Mesothelial cell of epicardium (in vitro differentiated cells): ENCODE measurements at places on chromosomes 16 and 17.
A peak's percentile ranks its signal among the peaks of the same experiment; 100 is the strongest.

- peaks cover 1% of the 10 kb centered on the region for H3K36me3 ChIP-seq
- H3K4me3 ChIP-seq = peak within 1 kb of the TSS; percentile 81
- H3K27ac ChIP-seq = no peak within 1 kb of the TSS
- DNase-seq = peak; percentile 88
- peaks cover 20% of the 10 kb centered on the region for H3K4me1 ChIP-seq
Measured at GRCh38 chr16:71626018-71626857, at the start of gene MARVELD3. Gene MARVELD3 (plus strand): TSS chr16:71626184. CDS start chr16:71626230, 46 bp downstream.

GRCh38 chr17:5587438-5588032, 3.2 kb upstream of the NLRP1 start:
- H3K36me3 ChIP-seq = no peaks in the 10 kb centered on the region
- H3K4me3 ChIP-seq = no peak overlapping the region

GRCh38 chr17:19411631-19412030, 599 bp downstream of the RNF112 start:
- no peaks in the 10 kb centered on the region for H3K36me3 ChIP-seq
- peaks cover 19% of the 10 kb centered on the region for H3K4me1 ChIP-seq
- H3K4me3 ChIP-seq = no peak overlapping the region
- DNase-seq = no peak
- no peak overlapping the region for H3K27ac ChIP-seq

- no peaks in the 10 kb centered on the region for H3K36me3 ChIP-seq
- peak overlapping the region; percentile 57 for H3K27ac ChIP-seq
- H3K4me3 ChIP-seq = peak overlapping the region; percentile 22
- no peak for DNase-seq
- peaks cover 23% of the 10 kb centered on the region for H3K4me1 ChIP-seq
- H3K27me3 ChIP-seq = no peaks in the 10 kb centered on the region
Measured at GRCh38 chr17:83053739-83054451, 25.5 kb upstream of the METRNL start.

- H3K36me3 ChIP-seq = no peaks in the 10 kb centered on the region
- no peak for DNase-seq
- no peaks in the 10 kb centered on the region for H3K4me1 ChIP-seq
Measured at GRCh38 chr17:34763728-34764665, 184.6 kb downstream of the TMEM132E start.

- no peak for DNase-seq
- H3K4me3 ChIP-seq = no peak overlapping the region
- H3K36me3 ChIP-seq = peaks cover 2% of the 10 kb centered on the region
- H3K27me3 ChIP-seq = peaks cover under 1% of the 10 kb centered on the region
Measured at GRCh38 chr16:31875928-31876547, 2.4 kb downstream of the ZNF267 start.

DNA sequence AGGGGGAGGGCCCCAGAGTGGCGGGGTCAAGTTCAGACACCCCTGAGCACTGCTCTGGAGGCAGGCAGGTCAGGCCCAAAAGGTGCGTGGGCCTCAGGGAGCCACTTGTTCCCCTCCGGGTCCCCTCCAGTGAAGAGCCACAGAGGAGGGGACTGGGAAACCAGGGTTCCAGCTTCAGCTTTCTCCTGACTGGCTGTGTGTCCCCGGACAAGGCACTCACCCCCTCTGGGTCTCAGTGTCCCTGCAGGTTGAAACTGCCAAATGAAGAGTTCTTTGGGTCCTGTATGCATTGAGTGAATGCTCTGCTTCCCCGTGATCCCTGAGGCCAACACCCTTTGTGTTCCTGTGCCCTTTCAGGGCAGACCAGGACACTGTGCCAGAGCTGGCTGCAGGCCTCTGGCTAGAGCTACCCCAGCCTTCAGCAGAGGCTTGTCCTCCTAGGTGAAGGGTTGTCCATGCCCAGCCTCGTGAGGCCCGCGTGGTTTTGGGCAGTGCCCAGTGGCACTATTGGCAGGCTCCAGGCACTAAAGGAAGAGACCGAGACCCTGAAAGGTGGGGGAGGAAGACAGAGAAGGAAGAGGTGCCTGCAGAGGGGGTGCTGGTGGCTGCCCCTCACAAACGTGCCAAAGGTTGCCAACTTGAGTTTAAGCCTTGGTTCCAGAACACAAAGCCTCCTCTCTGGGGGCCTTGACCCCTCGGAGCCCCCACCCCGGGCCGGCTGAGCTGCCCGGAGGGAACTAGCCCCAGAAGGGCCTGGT, 13.3 kb upstream of the WNT3 start:
- H3K27ac ChIP-seq = peak overlapping the region; percentile 61
- H3K4me3 ChIP-seq = no peak overlapping the region
- peaks cover 24% of the 10 kb centered on the region for H3K4me1 ChIP-seq
- no peak for DNase-seq
- no peaks in the 10 kb centered on the region for H3K36me3 ChIP-seq

- no peak overlapping the region for H3K4me3 ChIP-seq
- no peak overlapping the region for H3K27ac ChIP-seq
- H3K27me3 ChIP-seq = no peaks in the 10 kb centered on the region
- H3K4me1 ChIP-seq = no peaks in the 10 kb centered on the region
- no peaks in the 10 kb centered on the region for H3K36me3 ChIP-seq
Measured at GRCh38 chr16:35795361-35796029, 2336.1 kb downstream of the TP53TG3F start.

- H3K36me3 ChIP-seq = no peaks in the 10 kb centered on the region
- H3K27ac ChIP-seq = no peak overlapping the region
- H3K4me3 ChIP-seq = no peak overlapping the region
Measured at GRCh38 chr16:82236875-82237274, 66.9 kb upstream of the MPHOSPH6 start.

DNA sequence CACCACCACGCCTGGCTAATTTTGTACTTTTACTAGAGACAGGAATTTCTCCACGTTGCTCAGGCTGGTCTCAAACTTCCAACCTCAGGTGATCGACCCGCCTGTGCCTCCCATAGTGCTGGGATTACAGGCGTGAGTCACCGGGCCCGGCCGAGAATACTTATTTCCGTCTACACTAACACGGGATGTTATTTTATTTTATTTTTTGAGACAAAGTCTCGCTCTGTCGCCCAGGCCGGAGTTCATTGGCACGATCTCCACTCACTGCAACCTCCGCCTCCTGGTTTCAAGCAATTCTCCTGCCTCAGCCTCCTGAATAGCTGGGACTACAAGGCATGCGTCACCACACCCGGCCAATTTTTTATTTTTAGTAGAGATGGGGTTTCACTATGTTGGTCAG, 9.5 kb upstream of the PDXDC1 start:
- peaks cover 29% of the 10 kb centered on the region for H3K27me3 ChIP-seq
- DNase-seq = no peak
- H3K4me1 ChIP-seq = no peaks in the 10 kb centered on the region
- H3K36me3 ChIP-seq = no peaks in the 10 kb centered on the region

GRCh38 chr16:840561-841454, 40.3 kb upstream of the GNG13 start:
- H3K27me3 ChIP-seq = no peaks in the 10 kb centered on the region
- H3K36me3 ChIP-seq = no peaks in the 10 kb centered on the region
- no peak overlapping the region for H3K27ac ChIP-seq
- H3K4me1 ChIP-seq = no peaks in the 10 kb centered on the region
- no peak for DNase-seq

DNA sequence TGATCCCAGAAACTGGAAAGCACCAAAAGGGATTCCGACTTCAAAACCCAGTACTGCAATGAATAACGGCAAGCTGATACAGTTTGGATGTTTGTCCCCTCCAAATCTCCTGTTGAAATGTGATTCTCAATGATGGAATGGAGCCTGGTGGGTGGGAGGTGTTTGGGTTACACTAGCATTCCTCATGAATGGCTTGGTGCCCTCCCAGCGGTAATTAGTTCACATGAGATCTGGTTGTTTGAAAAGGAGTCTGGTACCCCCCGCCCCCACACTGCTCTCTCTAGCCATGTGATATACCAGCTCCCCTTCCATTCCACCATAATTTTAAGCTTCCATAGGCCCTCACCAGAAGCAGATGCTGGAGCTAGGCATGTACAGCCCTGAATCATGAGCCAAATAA, 40.1 kb downstream of the RANBP10 start:
- DNase-seq = no peak
- peak overlapping the region; percentile 18 for H3K27ac ChIP-seq
- H3K4me3 ChIP-seq = no peak overlapping the region
- no peaks in the 10 kb centered on the region for H3K27me3 ChIP-seq
- peaks cover 6% of the 10 kb centered on the region for H3K4me1 ChIP-seq

DNA sequence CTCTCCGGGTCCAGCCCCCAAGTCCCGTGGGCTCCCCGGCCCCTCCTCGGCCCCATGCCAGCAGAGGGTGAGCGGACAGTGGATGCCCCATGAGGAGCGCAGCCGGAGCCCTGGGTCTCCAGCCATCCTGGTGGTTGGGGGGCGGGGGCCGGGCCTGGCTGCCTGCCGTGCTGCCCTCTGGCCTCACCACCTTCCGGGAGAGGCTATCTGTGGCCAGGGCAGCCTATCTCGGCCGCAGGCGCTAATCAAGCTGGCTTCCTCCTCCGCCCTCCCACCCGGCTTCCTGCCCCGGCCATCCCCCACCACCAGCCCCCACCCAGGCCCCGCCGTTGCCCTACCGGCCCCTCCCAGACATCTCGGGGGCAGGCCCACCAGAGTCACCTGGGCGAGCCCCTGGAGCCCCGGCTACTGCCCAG, 46.8 kb downstream of the ZFPM1 start:
- no peaks in the 10 kb centered on the region for H3K27me3 ChIP-seq
- peaks cover 2% of the 10 kb centered on the region for H3K36me3 ChIP-seq
- no peak for DNase-seq
- H3K27ac ChIP-seq = no peak overlapping the region
- no peak overlapping the region for H3K4me3 ChIP-seq
- peaks cover 29% of the 10 kb centered on the region for H3K4me1 ChIP-seq

- H3K4me1 ChIP-seq = peaks cover 14% of the 10 kb centered on the region
- no peak overlapping the region for H3K27ac ChIP-seq
- H3K36me3 ChIP-seq = peaks cover 15% of the 10 kb centered on the region
- no peaks in the 10 kb centered on the region for H3K27me3 ChIP-seq
- H3K4me3 ChIP-seq = no peak overlapping the region
- DNase-seq = no peak
Measured at GRCh38 chr16:30087181-30087898, 4.4 kb downstream of the TBX6 start.

DNA sequence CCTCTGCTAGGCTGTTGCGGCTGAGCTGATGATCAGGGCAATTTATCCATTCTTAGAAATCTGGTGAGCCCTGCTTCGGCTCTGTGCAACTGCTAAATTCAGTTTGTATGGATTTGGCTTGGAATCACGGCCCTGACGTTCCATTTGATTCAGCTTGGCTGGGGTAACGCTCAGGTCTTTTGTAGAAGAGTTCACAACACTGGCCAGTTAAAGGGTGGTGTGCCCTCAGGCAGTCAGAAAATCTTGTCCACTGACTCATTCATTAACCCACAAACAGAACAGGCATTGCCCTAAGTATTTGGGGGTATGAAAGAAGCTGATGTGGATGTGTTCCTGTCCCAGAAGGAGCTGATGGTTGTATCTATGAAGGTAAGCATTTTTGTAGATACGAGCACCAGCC, 53.9 kb downstream of the GNAO1 start:
- no peaks in the 10 kb centered on the region for H3K36me3 ChIP-seq
- no peak for DNase-seq
- no peak overlapping the region for H3K4me3 ChIP-seq

DNA sequence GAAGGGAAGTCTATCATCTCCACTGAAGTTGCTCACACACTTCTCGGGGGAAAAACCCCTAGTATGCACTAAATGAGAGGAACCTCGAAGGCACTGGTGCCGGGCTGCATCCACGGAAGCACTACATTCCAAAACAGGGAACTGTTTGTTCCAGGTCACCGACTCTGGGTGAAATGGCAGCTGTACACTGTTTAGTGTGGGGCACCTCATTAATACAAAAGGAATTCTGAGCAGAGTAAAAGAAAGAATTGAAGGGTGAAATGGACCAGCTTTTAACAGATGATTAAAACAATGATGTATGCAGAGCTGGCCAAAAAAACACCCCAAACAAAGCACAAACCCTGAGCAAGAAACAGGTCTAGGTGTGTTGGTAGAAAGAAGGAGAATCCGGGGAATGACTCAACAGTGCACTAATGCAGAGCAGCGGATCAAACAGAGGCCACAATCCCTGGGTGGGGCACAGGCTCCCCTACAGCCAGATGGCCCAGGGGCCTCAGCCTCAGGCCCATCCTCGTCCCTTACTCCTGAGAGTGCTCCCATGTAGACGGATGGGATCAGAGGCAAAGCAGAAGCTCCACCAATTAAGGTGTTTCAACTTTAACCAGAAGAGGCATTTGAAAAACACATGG, 161.5 kb downstream of the ZFHX3 start:
- no peak for DNase-seq
- H3K4me1 ChIP-seq = peaks cover 13% of the 10 kb centered on the region
- peaks cover 55% of the 10 kb centered on the region for H3K36me3 ChIP-seq
- H3K4me3 ChIP-seq = no peak overlapping the region
- H3K27ac ChIP-seq = no peak overlapping the region
- H3K27me3 ChIP-seq = no peaks in the 10 kb centered on the region

DNA sequence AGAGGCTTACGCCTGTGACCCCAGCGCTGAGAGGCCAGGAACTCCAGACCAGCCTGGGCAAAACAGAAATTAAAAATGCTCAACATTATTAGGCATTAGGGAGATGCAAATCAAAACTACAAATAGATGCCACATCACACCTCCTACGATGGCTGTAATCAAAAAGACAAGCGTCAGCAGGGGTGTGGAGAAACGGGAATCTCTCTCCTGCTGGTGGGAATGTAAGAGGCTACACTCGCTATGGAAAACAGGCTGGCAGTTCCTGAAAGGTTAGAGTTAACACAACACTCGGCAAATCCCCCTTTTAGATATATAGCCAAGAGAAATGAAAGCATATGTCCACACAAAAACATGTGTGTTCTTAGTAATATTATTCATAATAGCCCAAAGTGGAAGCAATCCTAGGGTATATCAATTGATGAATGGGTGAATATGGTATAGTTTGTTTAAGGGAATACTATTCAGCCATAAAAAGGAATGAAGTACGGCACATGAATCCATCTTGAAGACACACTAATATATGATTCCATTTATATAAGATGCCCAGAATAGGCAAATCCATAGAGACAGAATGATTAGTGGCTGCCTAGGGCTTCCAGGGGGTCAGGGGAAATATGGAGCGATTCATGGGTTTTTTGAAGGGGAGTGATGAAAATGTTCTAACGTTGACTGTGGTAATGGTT, 1.8 kb upstream of the NPRL3 start:
- peaks cover 4% of the 10 kb centered on the region for H3K27me3 ChIP-seq
- H3K4me3 ChIP-seq = peak overlapping the region; percentile 60
- H3K4me1 ChIP-seq = peaks cover 12% of the 10 kb centered on the region
- no peak for DNase-seq
